ENCODE measurements at places on chromosomes 1 and 21.

GRCh38 chr1:212825798-212826452 lies 21.5 kb downstream of the SPATA45 start:
- no peak overlapping the region for H3K4me3 ChIP-seq
- H3K27me3 ChIP-seq = no peaks in the 10 kb centered on the region
- H3K27ac ChIP-seq = no peak overlapping the region
- H3K36me3 ChIP-seq = peaks cover 5% of the 10 kb centered on the region
- no peak for DNase-seq

- no peak for DNase-seq
- no peaks in the 10 kb centered on the region for H3K4me1 ChIP-seq
- H3K4me3 ChIP-seq = no peak overlapping the region
- H3K27me3 ChIP-seq = no peaks in the 10 kb centered on the region
- no peaks in the 10 kb centered on the region for H3K36me3 ChIP-seq
- no peak overlapping the region for H3K27ac ChIP-seq
These were observed 181.6 kb upstream of the CACYBP start for GRCh38 chr1:174818014-174818616.

GRCh38 chr1:40932006-40932405 lies 47.5 kb upstream of the CTPS1 start:
- H3K27ac ChIP-seq = no peak overlapping the region
- H3K4me3 ChIP-seq = no peak overlapping the region

- H3K27ac ChIP-seq = peak overlapping the region; percentile 83
- peak overlapping the region; percentile 92 for H3K4me3 ChIP-seq
- H3K4me1 ChIP-seq = peaks cover 4% of the 10 kb centered on the region
- no peaks in the 10 kb centered on the region for H3K36me3 ChIP-seq
- DNase-seq = peak; percentile 71
These were observed 662 bp upstream of the LGALS8 start for GRCh38 chr1:236522937-236523703.

- DNase-seq = no peak
- no peaks in the 10 kb centered on the region for H3K4me1 ChIP-seq
- no peak overlapping the region for H3K27ac ChIP-seq
These were observed 129.2 kb downstream of the EPHB2 start for GRCh38 chr1:22839806-22840205.

GRCh38 chr1:114750780-114751179 lies 7.0 kb downstream of the CSDE1 start:
- H3K27ac ChIP-seq = no peak overlapping the region
- no peak overlapping the region for H3K4me3 ChIP-seq
- no peaks in the 10 kb centered on the region for H3K4me1 ChIP-seq
- no peaks in the 10 kb centered on the region for H3K27me3 ChIP-seq
- no peak for DNase-seq

DNA sequence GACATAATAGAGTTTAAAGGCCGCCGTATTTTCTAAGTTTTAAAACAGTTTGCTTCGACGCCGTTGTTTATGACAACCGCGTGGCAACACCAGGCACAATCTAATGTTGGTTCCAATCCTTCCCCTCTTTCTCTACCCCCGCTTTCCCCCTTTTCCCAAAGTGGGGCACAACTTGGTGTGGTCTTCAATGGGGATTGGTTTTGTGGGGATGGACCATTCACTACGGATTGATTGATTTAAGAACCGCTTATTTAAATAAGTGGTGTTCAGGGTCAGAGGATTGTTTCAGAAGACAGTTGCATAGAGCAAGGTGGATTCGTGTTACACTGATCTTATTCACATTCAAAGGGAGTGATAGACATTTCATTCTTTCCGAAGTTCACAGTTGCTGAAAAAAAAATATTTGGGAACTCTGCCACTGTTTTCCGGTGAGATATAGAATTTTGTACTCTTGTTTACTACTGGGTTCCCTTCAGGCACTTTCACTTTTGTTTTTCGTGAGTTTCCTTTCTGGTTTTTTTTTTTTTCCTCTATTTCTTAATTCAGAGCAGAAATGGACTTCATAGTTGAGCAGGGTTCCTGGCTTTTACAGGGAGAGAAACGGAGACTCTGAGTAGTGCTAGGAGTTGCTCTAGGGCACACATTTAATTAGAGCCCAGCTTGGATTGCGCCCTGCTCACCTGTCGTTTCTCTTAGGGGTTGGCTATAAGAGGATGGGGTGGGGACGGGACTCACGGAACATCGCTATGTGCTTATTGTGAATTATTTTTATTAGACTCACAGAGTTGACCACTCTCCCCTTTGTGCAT lies 79.6 kb upstream of the AK4 start:
- no peaks in the 10 kb centered on the region for H3K36me3 ChIP-seq
- no peaks in the 10 kb centered on the region for H3K27me3 ChIP-seq
- peak overlapping the region; percentile 98 for H3K27ac ChIP-seq
- H3K4me1 ChIP-seq = peaks cover 12% of the 10 kb centered on the region
- DNase-seq = no peak
- H3K4me3 ChIP-seq = peak overlapping the region; percentile 73

DNA sequence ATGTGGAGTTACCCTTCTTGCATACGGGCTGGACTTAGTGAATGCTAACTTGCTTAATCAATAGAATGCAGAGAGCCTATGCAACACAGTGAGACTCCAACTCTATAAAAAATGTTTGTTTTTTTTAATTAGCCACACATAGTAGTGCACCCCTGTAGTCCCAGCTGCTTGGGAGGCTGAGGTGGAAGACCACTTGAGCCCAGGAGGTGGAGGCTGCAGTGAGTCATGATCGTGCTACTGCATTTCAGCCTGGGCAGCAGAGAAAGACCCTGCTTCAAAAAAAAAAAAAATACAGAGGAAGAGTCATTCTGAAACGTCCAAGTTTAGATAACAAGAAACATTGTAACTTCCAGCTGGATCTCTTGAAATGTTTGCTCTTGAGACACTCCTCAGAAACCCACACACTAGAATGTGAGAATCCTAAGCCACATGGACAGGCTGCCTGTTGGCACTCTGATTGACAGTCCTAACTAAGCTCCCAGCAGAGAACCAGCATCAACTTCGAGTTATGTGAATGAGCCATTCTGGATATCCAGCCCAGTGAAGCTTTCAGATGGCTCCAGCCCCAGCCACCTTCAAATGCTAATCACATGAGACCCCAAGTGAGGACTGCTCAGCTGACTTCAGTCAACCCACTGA lies 20.0 kb upstream of the CAP1 start:
- DNase-seq = no peak
- peaks cover 18% of the 10 kb centered on the region for H3K27me3 ChIP-seq
- H3K4me3 ChIP-seq = no peak overlapping the region
- no peaks in the 10 kb centered on the region for H3K4me1 ChIP-seq

GRCh38 chr1:172179918-172180317 lies 240.6 kb upstream of the C1orf105 start:
- no peak for DNase-seq
- H3K27me3 ChIP-seq = no peaks in the 10 kb centered on the region
- H3K4me3 ChIP-seq = no peak overlapping the region
- no peaks in the 10 kb centered on the region for H3K36me3 ChIP-seq
- H3K4me1 ChIP-seq = peaks cover 27% of the 10 kb centered on the region
- H3K27ac ChIP-seq = peak overlapping the region; percentile 76

GRCh38 chr21:8991968-8992621 lies 1529.3 kb upstream of the TPTE start:
- H3K27ac ChIP-seq = no peak overlapping the region
- peaks cover 23% of the 10 kb centered on the region for H3K27me3 ChIP-seq
- no peaks in the 10 kb centered on the region for H3K4me1 ChIP-seq
- H3K36me3 ChIP-seq = no peaks in the 10 kb centered on the region

GRCh38 chr1:16183179-16183578 lies 27.3 kb upstream of the EPHA2 start:
- no peaks in the 10 kb centered on the region for H3K27me3 ChIP-seq
- peaks cover 18% of the 10 kb centered on the region for H3K4me1 ChIP-seq
- peak; percentile 69 for DNase-seq
- H3K27ac ChIP-seq = peak overlapping the region; percentile 84
- H3K36me3 ChIP-seq = no peaks in the 10 kb centered on the region

DNA sequence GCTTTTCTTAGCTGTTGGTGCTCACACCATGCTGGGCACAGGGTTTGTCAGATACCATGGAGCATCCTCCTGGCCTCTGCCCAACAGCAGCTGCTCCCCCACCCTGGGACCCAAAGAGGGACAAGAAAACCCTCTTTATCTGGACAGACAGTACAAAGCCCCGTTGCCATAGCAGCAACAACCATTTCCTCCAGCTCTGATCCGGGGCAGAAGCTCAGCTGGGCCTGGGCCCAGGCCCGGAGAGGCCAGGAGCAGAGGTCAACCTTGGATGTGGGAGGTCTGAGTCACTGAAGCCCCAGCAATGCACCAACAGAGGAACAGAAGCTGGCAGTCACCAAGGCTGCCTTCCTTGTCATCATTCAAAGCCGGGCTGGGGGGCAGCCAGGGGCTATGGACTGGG lies 228.4 kb upstream of the POU3F1 start:
- H3K4me1 ChIP-seq = no peaks in the 10 kb centered on the region
- DNase-seq = no peak
- no peaks in the 10 kb centered on the region for H3K27me3 ChIP-seq
- no peaks in the 10 kb centered on the region for H3K36me3 ChIP-seq
- H3K27ac ChIP-seq = no peak overlapping the region
- no peak overlapping the region for H3K4me3 ChIP-seq

- H3K27ac ChIP-seq = peak overlapping the region; percentile 81
- H3K36me3 ChIP-seq = peaks cover 11% of the 10 kb centered on the region
- H3K27me3 ChIP-seq = no peaks in the 10 kb centered on the region
- H3K4me1 ChIP-seq = peaks cover 66% of the 10 kb centered on the region
- peak overlapping the region; percentile 26 for H3K4me3 ChIP-seq
These were observed 5.4 kb downstream of the SERTAD4 start for GRCh38 chr1:210237981-210238380.

GRCh38 chr1:245272676-245273075 lies 117.9 kb downstream of the KIF26B start:
- no peak for DNase-seq
- no peak overlapping the region for H3K4me3 ChIP-seq
- H3K4me1 ChIP-seq = no peaks in the 10 kb centered on the region
- no peak overlapping the region for H3K27ac ChIP-seq

GRCh38 chr1:69312055-69312732 lies 255.5 kb upstream of the LRRC7 start:
- H3K4me1 ChIP-seq = no peaks in the 10 kb centered on the region
- H3K4me3 ChIP-seq = no peak overlapping the region
- H3K27ac ChIP-seq = no peak overlapping the region
- DNase-seq = no peak
- no peaks in the 10 kb centered on the region for H3K27me3 ChIP-seq

DNA sequence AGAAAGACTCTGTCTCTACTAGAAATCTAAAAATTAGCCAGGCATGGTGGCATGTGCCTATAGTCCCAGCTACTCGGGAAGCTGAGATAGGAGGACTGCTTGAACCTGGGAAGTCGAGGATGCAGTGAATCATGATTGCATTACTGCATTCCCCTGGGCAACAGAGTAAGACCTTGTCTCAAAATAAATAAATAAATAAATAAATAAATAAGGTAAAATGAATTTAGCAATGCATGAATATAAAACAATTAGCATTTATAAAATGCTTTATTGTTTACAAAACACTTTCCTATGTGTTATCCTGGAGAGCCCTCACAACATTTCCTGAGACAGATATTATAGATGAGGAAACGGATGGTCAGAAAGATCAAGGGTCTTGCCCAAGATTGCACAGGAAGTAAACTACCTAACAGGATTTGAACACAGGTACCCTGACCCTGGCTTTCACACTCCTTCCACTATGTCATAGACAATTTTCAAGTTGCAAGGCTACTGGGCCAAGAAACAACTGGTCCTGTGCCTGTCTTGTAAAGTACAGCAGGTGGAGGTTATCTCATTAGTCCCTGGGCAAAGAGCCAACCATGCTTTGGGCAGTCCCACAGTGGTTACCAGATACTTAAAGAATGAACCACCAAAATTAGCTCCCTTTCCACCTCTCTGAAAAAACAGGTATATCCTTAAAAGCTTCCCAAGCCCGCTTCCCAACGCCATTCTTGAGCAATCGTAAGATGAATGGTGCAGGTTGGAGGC lies 15.4 kb upstream of the VSIG8 start:
- H3K4me1 ChIP-seq = no peaks in the 10 kb centered on the region
- no peak for DNase-seq
- H3K4me3 ChIP-seq = no peak overlapping the region
- no peaks in the 10 kb centered on the region for H3K36me3 ChIP-seq

DNA sequence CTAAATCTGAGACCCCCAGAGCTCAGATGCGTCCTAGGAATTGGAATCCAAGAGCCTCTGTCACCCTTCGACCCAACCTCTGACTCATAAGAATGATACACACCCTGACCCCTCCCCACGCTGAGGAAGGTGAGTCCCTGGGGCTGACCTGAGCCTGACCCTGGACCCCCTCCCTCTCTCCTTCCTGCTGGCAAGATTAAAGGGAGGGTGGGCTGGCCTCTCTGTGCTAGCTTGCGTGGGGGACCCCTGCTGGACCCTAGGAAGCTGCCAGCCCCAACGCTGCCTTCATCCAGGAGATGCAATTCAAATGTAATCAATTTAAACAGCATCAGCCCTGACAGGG lies 627 bp downstream of the PLEKHA6 start:
- H3K27ac ChIP-seq = no peak overlapping the region
- no peak for DNase-seq
- H3K27me3 ChIP-seq = no peaks in the 10 kb centered on the region
- no peak overlapping the region for H3K4me3 ChIP-seq

DNA sequence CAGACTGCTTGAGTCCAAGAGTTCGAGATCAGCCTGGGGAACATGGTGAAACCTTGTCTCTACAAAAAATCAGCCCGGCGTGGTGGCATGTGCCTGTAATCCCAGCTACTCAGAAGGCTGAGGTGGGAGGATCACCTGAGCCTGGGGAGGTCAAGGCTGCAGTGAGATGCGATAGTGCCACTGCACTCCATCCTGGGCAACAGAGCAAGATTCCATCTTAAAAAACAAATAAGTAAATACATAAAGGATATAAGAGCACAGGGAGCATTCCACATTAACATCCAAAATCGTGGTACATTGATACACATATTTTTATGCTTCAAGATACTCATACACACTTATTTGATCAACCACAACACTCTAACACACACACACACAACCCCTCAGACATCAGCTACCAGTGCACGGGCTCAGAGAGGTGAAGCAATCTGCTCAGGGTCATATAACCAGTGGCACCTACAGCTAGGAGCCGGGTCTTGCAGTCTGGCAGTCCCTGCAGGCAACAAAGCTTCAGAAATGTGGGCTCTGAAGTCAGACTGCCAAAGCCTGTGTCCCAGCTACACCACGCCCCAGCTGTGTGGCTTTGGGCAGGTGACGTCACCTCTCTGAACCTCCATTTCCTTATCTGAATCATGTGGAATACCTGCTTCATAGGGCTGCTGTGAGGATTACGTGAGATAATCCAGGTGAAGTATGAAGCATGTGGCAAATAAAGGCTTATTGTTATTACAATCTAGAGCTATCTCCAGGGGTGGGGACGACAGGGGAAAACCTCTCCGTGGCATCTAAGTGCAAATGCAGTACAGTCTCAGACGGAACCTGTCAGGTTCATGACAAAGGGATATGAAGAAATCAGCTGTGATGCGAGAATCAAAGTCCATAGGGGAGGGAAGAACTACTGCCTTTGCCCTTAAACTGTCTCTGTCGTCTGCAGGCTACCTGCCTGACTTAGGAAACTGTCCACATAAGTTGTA lies 4.8 kb upstream of the CRYBG2 start:
- H3K36me3 ChIP-seq = no peaks in the 10 kb centered on the region
- peaks cover 9% of the 10 kb centered on the region for H3K4me1 ChIP-seq
- H3K4me3 ChIP-seq = no peak overlapping the region
- no peak overlapping the region for H3K27ac ChIP-seq
- peaks cover 87% of the 10 kb centered on the region for H3K27me3 ChIP-seq

GRCh38 chr21:45064618-45065399 lies 9.6 kb upstream of the ADARB1 start:
- peak; percentile 73 for DNase-seq
- no peaks in the 10 kb centered on the region for H3K27me3 ChIP-seq
- H3K27ac ChIP-seq = peak overlapping the region; percentile 74
- H3K4me3 ChIP-seq = no peak overlapping the region
- peaks cover 6% of the 10 kb centered on the region for H3K4me1 ChIP-seq

Data from tibial artery (tissue), 4 donors.